Inflammatory macrophage (primary cell): ENCODE measurements at places on chromosomes 2 and 18.

DNA sequence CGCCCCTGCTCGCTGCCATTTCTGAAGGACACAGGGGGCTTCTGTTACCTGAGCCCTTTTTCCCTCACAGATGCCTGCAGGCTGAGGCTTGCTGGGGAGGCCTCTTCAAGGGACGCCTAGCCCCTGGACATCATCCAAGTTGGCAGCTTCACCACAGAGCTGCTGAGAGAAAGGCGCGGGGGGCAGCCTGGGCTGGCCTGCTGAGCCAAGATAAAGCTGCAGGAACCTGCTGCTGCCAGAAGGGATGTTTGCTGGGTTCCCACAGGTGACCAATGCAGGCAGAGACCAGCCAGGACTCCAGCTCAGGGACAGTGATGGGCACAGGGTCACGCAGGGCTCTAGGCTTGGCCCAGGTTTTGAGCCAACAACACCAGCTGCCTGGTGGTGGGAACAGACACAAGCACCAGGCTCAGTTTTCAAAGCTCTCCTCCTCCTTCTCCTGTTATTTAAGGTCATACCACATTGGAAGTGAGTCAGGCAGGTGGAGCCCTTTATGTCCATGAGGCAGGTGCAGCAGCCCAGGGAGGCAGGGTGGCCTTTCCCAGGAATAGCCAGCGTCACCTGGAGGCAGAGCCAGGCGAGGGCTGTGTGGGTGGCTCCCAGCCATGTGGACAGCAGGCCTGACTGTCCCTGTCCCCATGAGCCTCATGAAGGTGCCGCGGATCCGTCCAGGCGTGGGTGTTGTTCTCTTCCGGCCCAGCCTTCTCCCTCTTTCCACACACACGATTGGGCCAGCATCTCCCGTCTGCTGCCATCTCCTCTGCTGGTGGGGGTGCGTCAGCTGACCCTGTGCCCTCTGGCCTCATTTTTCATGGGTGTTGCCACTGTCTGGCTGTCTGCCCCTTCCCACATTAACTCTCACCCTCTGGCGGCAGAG, 515.5 kb upstream of the MYT1L start:
- no peak for DNase-seq

GRCh38 chr2:133097666-133098065, 427.7 kb upstream of the LYPD1 start:
- DNase-seq, result no peak

DNA sequence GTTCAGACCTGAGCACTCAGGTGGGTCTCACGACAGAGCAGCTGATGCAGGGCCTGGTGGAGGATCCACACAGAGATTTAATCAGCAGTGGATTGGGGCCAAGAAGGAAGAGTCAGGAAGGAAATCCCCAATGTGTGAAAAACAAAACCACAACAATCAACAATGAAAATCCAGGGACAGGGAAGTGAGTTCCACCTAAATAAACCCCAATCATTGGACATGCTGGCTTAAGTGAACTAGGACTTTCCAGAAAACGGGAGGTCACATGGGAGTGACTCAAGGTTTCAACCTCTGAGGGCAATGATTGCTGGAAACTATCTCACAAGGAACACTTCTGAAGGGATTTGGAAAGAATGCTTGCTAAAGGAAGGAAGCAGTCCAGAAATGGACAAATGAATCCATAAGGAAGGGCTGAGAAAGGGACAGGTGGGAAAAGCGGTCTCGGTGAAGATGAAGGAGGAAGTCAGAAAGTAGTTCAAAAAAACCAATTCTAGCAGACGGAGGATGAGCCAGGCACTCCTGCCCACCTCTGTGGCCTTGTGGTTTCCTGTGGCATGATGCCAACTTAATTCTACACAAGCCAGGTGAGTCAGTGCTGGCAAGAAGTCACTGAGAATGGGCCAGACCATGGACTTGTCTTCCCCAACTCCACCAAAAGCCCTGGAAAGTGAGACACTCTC, 15.4 kb upstream of the XDH start:
- no peak for DNase-seq

GRCh38 chr2:139201516-139201915, 421.3 kb upstream of the NXPH2 start:
- DNase-seq, result no peak

GRCh38 chr2:9939587-9940485, 11.7 kb upstream of the GRHL1 start:
- DNase-seq, result no peak
